Left ventricle myocardium superior (tissue), 1 donor: ENCODE measurements at places on chromosomes 16 and 17. TPM values are rescaled to one million over a fixed set of nuclear protein-coding genes. Genes with fewer than 3 reads are reported as not detected.

The ITGA2B gene
- total RNA-seq = 0.72 TPM

DNA sequence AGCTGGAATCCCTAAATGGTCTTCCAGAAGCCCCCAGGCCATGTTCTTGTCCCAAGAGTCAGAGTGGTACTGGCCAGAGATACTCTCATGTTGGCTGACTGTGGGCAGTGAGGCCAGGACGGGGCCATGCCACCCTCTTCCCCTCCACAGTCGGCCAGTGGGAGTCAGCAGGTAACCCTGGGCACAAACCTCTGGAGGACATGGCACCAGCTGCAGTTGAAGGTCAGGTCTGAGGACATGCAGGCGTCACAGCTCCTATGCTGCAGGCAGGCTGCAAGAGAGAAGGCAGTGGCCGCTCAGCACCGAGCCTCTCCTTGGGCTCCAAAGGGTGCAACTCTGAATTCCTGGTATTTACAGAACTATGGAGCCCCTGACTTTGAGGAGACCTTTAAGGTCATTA is 68.2 kb downstream of the PLXDC1 start:
- DNase-seq = no peak

DNA sequence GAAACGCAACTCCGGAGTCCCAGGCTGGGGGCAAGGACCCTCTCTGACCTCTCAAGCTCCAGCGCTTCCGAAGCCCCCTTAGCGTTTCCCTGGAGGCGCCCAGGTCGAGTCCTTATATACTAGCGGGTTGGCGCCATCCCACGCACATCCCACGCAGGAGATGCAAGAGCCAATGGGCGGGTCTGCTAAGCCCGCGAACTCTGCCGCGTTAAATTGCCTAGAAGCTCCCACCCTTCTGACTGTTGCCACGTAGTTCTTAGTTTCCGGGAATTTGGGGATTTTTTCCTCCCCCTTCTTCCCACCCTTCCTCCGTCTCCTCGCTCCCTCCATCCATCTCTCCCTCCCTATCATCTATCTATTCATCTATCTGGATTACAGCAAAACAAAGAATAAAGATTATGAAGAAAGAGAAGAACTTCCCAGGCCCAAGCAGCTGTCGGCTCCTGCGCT is at the start of gene SLFN11:
Gene SLFN11, minus strand, starts transcription at position 88 of the 450 bp plus-strand sequence. CDS start 9,814 bp downstream, outside the sequence.
- peak; percentile 89 for DNase-seq

DNA sequence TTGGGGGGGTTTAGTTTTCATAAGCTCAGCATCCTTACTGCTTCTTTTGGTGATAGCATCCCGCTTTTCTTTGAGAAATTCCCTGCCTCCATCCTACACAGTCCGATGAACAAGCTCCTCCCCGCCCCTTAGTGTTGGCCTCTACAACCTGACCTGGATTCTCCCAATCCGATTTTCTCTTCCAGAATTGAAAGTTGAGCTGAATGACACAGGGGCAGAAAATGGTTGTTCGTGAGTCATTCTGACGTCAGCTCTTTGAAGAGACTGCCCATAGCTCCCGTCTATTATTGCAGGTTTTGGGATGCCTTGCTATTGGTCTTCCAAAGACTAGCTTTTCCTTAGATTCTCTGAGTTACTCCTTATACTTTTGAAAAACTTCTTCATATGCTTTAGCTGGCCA is 279.7 kb downstream of the SLC39A11 start:
- no peak for DNase-seq

DNA sequence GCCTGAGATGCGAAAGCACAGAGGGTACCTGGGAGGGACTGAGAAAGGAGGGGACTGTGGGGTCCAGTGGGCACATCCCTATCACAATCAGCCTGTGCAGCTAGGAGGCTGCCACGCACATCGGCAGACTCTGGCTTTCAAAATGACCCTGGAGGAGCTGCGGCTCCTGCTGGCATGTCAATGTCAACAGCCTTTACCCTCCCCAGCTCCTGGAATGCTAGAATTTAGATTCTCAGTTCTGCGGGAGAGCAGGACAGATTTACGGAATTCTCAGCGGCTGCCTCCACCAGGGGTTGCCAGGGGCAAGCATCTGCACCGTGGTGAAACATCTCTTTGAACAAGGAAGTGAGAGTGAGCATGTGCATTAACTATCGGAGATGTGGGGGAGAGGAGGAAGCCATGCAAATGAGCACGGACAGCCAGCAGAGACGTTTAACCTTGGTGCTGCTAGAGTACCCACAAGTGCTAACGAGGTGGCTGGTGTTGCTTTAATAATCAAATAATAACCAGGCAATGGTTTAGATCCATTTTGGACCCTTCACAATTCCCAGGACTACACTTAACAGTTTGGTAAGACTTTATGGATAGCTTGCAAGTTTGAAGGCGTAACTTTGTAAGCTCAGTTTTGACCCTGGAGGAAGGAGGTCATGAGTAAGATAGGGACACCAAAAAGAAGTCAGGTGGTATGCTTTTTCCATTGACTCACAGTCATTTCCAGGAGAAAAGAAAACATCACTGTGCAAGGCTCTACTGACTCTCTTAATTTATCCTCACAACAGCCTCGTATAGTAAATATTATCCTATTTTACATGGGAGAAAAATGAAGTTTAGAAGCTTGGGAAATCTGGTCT is 54.1 kb downstream of the XYLT1 start:
- peak; percentile 36 for DNase-seq

The SCN4A gene
- 0.32 TPM for total RNA-seq

GRCh38 chr16:2512735-2513404 is 882 bp upstream of the ATP6V0C start:
- DNase-seq = no peak

- no peak for DNase-seq
Measured at GRCh38 chr17:46273541-46274236, 21.2 kb upstream of the LRRC37A start.

The CUEDC1 gene
- total RNA-seq = 55.0 TPM

- no peak for DNase-seq
Measured at GRCh38 chr17:48555258-48556228, 10.6 kb upstream of the HOXB2 start.

- peak; percentile 73 for DNase-seq
Measured at GRCh38 chr17:7355053-7355452, at the start of gene TMEM95. Gene TMEM95, plus strand, starts transcription at chr17:7355156. Its CDS starts 49 bp downstream, at chr17:7355205.

The CYGB gene
- 28.0 TPM for total RNA-seq

GRCh38 chr16:10827691-10828341 is 9.2 kb upstream of the TVP23A start:
- DNase-seq = peak; percentile 89

GRCh38 chr16:56510544-56510943 is 9.3 kb downstream of the BBS2 start:
- no peak for DNase-seq

The BCAR1 gene
- 82.9 TPM for total RNA-seq

DNA sequence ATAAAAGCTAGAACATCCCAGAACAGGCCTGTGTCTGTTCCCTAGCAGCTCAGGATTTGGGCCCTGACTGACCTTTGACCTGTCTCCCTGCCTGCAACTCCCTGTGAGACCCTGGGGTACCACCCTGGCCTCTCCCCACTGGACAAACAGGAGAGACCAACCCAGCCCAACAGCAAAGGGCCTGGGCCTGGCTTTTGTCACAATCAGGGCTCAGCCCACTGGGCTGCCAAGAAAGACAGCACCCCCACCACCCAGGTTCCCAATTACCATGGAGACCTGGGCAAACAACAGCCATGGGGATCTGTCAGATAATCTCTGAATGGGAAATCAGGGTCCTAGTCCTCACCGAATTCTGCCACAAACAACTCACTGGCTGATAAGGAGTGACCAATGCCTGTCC is 11.1 kb downstream of the PLLP start:
- DNase-seq = no peak

GRCh38 chr16:2455081-2455845 is 4.6 kb upstream of the TEDC2 start:
- DNase-seq = no peak

The OTOA gene
- total RNA-seq = not detected

The CACNA1H gene
- 3.2 TPM for total RNA-seq

DNA sequence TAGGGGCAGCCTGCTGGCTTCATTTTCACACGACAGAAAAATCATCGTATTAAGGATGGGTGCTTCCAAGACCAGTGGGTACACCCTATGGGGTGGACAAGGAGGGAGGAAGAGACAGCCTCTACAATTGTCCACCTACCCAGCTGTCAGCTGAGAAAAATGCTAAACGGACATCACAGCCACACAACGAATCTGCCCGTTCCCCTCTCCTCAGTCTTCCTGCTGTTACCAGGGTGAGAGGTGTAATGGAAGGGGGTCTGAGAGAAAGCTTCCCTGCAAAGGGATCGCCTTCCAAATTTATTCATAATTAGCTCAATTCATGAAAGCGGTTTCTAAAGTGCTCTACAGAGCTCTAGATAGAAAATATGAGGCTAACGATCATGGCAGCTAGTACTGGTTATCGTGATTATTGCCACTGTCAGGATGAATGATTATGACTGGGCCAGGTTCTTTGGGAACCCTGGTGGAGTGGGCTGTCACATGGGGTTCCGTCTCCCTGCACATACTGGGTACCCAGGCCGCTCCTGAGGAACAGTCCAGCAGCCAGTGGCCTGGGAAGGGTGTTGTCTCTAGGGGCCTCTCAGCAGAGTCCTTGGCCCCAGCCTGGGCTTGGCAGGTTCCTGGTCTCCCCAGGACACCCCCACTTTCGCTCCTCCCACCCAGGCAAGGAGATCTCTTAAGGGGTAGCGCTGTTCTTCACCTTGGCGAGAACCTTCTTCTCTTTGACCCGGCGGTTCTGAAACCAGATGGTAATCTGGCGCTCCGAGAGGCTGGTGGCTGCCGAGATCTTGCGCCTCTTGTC is 2.2 kb downstream of the HOXB13 start:
- no peak for DNase-seq

The PRRT2 gene
- total RNA-seq = 3.1 TPM

DNA sequence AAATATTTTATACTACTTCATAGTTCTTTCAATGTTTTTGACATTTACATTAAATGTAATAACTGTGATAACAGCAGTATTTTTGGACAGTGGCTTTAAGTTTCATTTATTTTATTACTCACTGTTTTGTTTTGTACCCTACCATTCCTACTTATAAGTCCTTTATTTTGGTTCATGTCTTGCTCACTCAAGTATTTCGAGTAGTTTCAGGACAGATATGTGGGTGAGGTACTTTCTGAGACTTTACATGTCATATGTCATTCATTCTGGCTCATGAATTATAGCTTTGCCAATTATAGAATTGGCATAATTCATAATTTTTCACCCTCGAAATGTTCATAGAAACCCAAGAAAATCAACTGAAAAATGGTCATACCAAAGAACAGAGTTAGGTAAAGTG is 44.4 kb downstream of the PIK3R5 start:
- no peak for DNase-seq

The KCNH4 gene
- 0.15 TPM for total RNA-seq

GRCh38 chr16:84919708-84920107 is 91.6 kb downstream of the ZDHHC7 start:
- no peak for DNase-seq

The EVI2A gene
- total RNA-seq = 2.9 TPM

DNA sequence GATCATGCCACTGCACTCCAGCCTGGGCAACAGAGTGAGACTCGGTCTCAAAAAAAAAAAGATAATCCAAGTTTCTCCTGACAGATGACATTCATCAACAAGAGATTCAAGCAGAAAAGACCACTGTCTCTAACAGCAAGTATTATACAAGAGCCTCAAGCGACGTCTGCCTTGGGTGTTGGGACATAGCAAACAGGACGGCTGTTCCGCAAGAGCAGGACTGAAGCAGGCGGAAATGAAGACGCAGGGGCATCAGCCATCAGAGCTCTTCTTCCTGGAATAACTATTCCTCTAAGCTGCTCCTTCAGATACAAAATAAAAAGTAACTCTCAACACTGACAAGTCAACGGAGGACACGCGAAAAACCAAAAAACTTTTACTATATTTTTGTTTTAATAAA is 54.0 kb downstream of the ANKRD11 start:
- no peak for DNase-seq

The CBX4 gene
- total RNA-seq = 27.4 TPM
